Prostate gland (tissue), 2 donors: ENCODE measurements at places on chromosomes 3 and 15. TPM values are rescaled to one million over a fixed set of nuclear protein-coding genes. Genes with fewer than 3 reads are reported as not detected.

- DNase-seq: no peak
Observed at GRCh38 chr15:65981837-65982626, 112.7 kb downstream of the RAB11A start.

DNA sequence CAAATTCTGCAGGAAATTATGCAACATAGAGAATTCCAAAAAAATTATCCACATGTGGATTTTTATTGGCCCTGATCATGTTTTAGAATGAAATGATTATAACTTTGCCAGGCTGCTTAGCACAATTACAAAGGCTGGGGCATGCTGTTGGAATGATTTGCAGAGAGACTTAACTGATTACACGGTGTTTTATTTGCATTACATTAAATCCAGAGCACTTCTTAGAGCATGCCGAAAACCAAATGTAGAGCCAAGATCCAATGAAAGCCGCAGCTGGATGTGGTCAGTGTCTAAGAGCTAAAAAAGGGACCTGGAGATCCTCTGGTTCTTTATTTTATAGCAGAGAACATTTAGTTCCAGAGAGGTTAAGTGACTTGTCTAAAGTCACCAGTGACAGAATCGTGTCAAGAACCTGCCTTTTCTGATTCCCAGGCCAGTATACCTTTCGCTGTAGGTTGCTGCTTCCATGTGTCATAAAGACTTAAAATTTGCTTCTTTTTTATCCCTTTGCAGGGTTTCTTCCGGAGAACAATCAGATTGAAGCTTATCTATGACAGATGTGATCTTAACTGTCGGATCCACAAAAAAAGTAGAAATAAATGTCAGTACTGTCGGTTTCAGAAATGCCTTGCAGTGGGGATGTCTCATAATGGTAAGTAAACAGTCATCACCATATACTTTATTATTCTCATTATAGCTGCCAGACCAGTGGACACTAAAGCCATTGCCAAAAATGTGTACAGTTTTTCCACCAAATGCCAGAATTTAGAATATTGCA lies 92.0 kb upstream of the TSEN2 start:
- DNase-seq: no peak

GRCh38 chr3:163056874-163057497 lies 1560.4 kb downstream of the OTOL1 start:
- DNase-seq: no peak

- no peak for DNase-seq
Observed at GRCh38 chr15:73709686-73710085, 25.5 kb downstream of the CD276 start.

DNA sequence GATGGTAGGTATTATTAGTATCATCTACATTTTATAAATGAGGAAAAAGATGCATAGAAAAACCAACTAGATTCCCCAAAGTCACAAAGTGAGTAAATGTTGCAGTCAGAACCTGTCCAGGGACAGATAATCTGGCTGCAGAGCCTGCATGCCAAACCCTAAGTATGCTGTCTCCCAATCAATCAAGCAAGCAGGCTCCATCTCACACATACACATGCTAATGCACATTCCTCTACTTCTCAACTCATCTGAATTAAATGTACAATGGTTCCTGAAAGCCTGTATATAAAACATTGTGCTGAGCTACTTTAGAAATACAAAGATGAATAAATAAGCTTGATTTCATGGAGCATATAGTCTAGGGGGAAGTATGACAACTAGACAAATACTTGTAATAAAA lies 101.0 kb downstream of the CBLB start:
- DNase-seq: no peak

DNA sequence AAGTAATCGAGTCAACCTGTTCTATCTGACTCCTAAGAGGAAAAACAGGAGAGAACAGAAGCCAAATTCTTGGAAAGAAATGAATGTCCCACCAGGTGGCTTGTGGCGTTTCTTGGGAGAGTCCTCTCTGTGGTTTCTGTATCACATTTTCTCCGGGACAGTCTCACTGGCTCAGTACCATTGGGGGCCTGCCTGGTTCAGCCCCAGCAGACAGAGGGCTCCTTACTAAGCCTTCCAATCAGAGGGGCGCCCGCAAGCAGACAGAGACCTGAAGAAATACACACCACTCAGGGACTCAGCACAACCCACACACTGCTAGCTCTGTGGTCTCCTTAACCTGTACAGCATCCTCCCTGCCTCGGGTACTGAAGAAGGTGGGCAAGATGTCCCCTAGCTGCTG lies 302.1 kb downstream of the TLE3 start:
- no peak for DNase-seq

DNA sequence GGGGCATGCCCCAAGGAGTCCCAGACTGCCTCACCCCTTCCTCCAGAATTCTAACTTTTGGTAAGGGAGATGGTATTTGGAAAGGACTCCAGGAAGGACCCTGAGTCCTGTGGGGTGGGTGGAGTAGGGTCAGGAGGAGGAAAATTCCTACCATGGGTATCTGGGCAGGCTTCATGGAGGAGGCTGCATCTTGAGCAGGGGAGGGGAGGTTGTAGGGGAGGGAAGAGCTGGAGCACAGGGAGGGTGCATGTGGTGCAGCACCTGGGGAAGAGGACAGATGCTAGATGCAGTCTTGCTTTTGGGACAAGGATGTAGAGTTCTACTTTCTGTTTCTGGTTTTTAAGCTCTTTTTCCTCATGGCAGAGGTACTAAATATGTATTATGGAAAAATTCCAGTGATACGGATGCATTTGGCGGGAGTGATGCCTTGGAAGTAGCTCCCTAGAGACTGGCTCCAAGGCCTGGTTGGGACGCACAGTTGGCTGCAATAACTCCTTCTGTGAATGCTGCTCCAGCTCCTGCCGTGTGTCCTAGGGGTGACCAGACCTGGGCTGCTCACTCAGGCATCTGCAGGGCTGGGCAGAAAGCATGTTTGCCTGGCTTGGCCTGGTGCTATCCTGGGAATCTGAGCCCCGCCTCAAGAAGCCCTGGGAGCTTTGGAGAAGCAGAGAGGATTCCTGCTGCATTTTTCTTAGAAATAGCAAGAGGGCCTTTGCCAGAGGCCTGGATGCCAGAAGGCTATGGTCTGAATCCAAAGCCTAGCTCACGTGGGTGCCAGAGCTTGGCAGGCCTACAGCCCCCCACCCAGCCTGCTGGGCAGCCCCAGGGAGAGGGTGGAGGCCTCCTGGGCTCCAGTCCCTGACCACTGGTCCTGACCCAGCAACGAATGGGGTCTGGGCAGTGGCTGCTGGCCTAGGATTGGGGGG lies 10.1 kb downstream of the SEMA3F start:
- no peak for DNase-seq

DNA sequence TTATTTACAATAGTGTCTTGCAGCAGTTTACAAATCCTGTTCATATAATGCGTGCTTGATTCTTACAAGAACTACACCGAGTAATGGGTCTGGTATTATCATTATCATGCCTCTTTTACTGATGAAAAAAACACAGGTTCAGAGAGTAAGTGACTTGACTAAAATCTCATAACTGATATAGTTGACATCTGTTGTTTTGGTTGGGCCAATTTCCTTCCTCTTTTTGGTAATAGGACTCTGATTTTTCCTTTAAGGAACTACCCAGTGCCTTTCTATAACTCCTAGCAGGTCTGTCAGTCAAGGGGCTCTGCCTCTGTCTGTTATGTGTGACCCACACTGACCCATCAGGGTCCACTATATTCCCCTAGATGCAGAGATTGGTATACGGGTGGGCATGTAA lies 14.6 kb upstream of the BLOC1S6 start:
- no peak for DNase-seq

- DNase-seq: no peak
Observed at GRCh38 chr3:11290743-11291680, 18.8 kb downstream of the ATG7 start.

- DNase-seq: no peak
Observed at GRCh38 chr15:25739687-25740121, 123.4 kb downstream of the ATP10A start.

DNA sequence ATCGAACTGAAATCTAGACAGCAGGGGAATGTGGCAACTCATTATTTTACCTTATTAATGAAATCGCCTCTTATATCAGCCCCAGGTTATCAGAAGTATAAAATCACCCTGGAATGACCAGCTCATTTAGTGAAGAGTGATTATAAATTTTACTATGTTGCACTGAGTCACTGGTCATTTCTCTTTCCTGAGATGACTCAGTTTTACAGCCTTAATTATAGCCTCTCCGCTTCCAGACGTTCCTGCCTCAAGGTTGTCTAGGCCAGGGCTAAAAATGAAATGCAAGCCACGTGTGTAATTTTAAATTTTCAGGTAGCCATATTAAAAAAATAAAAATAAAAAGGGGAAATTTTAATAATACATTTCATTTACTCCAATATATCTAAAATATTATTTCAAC lies 33.3 kb downstream of the DET1 start:
- no peak for DNase-seq

GRCh38 chr3:105504440-105504951 lies 137.8 kb downstream of the ALCAM start:
- DNase-seq: no peak

GRCh38 chr3:64098670-64099069 lies 75.4 kb upstream of the PSMD6 start:
- no peak for DNase-seq

- DNase-seq: no peak
Observed at GRCh38 chr3:58206406-58207011, 4.3 kb downstream of the DNASE1L3 start.

DNA sequence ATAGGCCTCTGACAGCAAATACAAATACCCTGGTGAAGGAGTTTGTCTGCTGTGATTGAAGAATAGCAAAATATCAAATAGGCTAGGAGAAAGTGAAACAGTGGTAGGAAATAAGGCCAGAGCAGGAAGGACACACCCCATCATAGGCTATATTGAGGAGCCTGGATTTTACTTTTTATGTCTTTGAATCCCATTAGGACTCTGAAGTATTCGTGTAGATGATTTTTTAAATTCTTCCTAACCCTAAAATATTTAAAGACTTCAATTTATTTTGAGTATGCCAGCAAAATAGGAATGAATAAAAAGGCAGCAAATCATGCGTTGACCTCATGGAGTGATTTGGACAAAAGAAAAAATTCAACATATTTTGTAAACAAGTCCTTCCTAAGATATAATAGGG lies 562.8 kb downstream of the NAALADL2 start:
- no peak for DNase-seq

- DNase-seq: no peak
Observed at GRCh38 chr3:40109641-40110490, 199.6 kb upstream of the EIF1B start.

GRCh38 chr3:188272481-188273372 lies 118.8 kb downstream of the LPP start:
- DNase-seq: no peak

GRCh38 chr3:193572426-193572908 lies 17.8 kb upstream of the ATP13A4 start:
- DNase-seq: peak; percentile 39

- DNase-seq: no peak
Observed at GRCh38 chr15:79640206-79640605, 208.1 kb downstream of the MINAR1 start.

DNA sequence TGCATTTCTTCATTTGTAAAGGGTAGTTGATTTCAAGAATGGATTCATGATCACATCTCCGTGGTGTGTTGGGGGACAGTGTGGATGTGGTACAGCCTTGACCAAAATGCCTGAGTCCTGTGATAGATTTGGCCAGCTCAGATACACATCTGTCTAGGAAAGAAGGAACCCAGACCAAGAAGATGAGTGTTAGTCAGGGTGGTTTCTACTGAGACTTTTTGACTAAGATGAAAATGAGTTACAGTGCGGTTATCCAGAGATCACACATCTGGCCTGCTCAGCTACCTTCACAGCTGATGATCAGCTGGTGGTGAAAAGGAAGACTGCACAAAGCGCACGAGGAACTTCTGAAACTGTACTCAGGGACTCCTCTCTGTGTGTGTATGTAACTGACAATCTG lies 68.0 kb downstream of the FNDC3B start:
- no peak for DNase-seq

GRCh38 chr15:69660114-69660513 lies 207.5 kb downstream of the RPLP1 start:
- DNase-seq: no peak

GRCh38 chr3:157280786-157281185 lies 120.8 kb upstream of the CCNL1 start:
- DNase-seq: no peak

DNA sequence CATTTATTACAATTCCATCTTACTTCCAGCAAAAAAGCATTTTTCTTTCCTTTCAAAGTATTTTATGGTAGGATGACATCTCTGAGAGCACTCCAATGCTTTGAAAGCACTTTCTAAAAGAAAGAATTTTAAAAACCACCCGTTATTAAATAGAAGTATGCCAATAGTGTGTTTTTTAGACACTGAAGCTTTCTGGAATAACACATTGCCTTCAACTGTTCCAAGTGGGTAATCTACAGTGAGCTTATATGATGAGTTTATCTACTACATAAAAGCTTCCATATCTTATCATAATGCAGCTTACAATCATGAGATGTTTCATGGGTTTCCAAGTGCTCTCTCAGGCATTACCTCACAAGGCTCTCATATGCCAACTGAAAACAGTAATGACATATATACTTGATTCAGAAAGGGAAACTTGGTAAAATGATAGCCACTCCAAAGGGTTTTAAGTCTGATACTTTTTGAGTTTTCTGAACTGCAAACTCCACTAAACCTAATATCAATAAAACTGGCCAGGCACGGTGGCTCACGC lies 14.1 kb downstream of the CMTM6 start:
- no peak for DNase-seq

DNA sequence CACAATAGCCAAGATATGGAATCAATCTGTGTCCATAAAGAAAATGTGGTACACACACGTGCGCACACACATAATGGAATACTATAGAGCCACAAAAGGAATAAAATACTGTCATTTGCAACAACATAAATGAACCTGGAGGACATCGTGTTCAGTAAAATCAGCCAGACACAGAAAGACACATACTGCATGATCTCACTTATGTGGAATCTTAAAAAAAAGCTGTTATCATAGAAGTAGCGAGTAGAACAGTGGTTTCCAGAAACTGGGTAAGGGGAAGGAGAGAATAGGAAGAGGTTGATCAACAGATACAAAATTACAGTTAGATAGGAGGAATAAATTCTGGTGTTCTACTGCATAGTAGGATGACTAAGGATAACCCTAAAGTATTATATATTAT lies 11.1 kb downstream of the ATOSA start:
- no peak for DNase-seq

DNA sequence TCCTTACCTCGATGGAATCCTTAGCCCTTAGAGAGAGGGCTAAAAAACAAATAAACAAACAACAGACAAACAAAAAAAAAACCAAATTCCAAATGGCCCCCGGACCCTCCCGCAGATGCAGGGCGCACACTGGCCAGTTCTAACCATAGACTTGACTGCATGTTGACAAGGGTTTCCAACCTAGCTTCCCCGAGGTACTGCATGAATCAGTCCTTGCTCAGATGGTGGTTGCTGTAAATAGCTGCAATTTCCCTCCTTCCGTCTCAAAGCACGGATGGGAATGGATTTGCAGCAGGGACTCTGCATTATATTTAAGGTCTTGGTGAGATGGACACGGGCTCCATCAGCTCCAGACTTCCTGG lies 162.8 kb downstream of the CD47 start:
- no peak for DNase-seq

The C2CD4A gene
- total RNA-seq: 0.36 TPM

The FAM43A gene
- total RNA-seq: 39.6 TPM

The KBTBD12 gene
- 1.2 TPM for total RNA-seq

The SNAPC5 gene
- 27.0 TPM for total RNA-seq

The ATP13A5 gene
- total RNA-seq: not detected

The TM6SF1 gene
- 4.7 TPM for total RNA-seq

The IFRD2 gene
- 99.9 TPM for total RNA-seq

The KIF15 gene
- 0.55 TPM for total RNA-seq

The CADPS gene
- 7.7 TPM for total RNA-seq

The SLC28A1 gene
- total RNA-seq: not detected

The C3orf70 gene
- total RNA-seq: 5.7 TPM

The CD276 gene
- 91.3 TPM for total RNA-seq

The PLOD2 gene
- total RNA-seq: 10.7 TPM

The UNC13C gene
- total RNA-seq: 3.6 TPM

The FETUB gene
- not detected for total RNA-seq
